ENCODE measurements at places on chromosomes 16 and 17.

GRCh38 chr17:49821916-49822315 is 26.0 kb downstream of the TAC4 start:
- DNase-seq = no peak

- DNase-seq = no peak
These were observed 105.1 kb downstream of the SDK2 start for GRCh38 chr17:73539166-73539565.

DNA sequence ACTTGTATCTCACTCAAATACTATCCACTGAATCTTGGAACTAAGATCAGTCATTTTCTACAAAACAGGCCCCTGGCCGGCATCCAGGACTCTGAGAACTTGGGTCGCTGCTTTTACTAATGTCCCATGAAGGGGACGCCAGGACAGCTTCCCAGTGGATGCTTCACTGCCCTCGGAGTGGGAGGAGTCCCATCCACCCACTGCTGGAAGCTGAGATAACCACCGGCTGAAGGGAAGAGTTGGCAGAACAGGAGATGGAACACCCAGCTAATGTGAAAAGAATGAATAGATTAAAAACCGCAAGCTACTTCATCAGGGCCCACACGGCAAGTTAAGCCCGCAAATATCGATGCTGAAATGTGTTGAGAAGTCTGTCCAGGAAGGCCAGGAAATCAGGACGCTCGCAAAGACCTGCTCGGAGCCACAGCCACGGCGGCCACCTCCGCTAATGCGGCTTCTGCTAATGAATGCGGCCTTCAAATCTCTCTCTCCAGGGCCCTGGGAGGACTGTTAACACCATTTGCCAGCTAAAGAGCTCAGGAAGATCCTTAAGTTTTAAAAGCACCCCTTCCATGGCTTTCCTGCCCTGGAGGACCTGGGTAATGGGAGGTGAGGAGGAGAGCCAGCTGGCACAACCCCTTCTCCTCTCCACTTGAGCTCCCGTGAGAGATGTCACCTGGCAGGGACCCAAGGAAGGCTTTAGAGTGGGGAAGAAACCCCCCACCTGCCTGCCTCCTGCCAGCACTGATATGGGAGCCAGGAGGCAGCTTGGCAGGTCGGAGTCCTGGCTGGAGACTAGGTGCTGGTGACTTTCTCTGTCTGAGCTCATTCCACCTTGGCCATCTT is 226.6 kb upstream of the RPL38 start:
- no peak for DNase-seq

DNA sequence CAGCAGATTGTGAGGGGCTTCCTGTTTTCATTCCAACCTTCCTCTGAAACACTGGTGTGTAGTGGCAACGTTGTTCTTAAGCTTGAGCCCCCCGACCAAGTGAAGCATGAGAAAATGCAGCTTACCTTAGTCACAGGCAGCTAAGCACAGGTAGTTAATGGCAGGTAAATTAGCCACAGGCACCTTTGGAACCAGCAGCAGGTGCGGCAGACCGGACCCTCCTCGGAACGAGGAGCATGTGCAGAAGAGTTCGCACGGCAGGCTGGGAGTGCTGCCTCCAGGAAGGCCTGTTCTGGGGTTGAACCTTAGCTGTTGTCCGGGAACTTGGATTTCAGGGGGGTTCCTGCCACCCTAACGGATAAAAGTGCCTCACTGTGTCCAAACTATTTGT is 7.2 kb upstream of the IRF8 start:
- DNase-seq = no peak

GRCh38 chr16:4612977-4613635 is 1.6 kb downstream of the UBALD1 start:
- no peak for DNase-seq

DNA sequence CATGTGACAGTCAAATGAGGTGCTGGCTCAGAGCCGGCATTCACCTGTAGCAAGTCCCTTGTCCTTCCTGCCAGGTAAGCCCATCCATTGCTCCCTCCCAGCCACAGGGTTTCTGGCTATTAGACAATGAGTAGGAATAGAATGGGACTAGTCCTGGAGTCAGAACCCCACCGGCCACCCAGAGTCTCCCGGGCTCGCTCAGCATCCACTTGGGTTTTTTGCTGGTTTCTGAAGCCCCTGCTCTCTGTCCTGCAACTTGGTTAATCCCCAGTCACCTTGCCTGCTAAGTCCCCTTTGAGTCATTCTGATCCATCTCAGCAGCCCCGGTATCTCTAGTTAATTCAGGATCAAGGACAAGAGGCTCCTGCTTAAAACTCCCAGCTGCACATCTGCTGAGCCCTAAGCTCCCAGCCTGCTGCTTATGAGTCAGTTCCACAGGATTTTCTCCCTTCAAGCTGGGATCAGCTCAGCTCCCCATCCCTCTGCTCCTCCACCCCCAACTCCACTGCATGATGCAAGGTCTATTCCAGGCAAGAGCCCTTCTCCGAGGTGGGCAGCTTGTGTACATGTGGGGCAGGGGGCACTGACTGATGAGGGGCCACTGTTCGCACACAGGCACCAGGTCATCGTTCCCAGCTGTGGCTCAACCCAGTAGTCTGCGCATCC is 19.9 kb upstream of the MRPS23 start:
- DNase-seq = no peak

- DNase-seq = peak; percentile 63
These were observed 701 bp downstream of the JMJD6 start for GRCh38 chr17:76725580-76726230.

DNA sequence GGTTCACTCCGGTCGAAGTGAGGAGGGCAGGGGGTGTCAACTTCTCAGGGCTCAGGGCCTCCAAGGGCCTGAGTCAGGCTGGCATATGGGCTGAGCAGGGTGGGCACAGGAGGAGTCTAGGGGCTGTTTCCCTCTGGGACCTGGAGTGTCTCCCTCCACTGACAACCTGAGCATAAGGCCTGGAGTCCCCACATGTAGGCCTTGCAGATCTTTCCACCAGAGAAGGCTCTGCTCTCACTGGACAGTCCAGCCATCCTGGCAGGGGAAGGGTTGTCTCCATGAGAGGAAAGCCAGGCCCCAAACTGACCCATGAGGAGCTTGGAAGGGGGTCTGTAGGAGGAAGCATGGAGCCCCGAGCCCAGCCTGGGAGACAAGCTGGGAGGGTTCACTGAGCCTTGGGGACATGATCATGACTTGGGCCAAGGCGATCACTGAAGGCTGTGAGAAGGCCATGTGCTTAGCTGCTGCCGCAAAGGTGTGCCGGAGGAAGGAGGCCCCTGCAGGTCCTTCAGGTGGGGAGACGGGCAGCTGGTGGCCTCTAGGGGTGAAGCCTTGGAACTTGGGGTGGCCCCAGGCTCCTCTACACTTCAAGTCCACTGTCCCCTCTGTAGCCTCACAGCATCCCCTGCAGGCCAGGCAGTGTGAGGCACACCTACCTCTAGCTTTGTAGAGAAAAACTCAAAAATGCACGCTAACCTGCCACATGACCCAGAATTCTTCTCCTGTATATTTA is 9.9 kb downstream of the CMTM2 start:
- DNase-seq = peak; percentile 42

- no peak for DNase-seq
These were observed 32.5 kb downstream of the IST1 start for GRCh38 chr16:71927787-71928186.

DNA sequence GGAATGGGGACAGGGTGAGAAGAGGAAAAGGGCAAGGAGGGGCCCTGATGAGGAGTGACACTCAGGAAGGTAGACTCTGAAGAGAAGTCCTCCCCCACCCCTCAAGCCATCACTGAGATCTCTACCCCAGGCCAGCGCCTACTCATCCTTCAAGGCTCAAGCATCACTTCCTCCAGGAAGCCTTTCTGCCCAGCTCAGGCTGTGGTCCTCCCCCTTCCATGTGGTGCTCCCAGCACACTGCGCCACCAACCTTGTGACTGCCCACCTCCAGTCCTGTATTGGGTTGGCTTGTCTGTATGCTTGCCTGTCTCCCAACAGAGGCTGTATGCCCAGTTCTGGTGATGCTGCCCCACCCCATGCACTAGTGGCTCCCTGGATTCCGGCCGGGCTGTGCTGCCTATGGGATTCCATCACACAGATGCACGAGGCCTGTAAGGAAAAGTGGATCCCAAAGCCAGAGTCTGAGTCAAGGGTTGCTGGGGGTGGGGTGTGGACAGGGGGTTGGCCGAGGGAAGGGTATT is 19.8 kb upstream of the ZFP90 start:
- no peak for DNase-seq

DNA sequence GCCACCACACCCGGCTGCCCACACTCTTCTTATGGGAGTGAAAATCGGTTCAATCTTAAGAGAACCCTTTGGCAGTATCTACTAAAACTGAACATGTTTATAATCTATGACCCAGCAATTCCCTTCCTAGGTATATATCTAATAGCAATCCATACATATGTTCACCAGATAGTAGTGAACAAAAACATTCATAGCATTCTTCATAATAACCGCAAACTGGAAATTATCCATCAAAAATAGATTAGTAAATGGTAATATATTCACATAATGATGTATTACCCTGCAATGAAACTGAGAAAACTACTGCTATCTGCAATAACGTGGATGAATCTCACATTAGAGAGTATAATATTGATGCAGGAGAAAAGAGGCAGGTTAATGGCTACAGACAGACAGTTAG is 23.1 kb downstream of the COPRS start:
- no peak for DNase-seq

DNA sequence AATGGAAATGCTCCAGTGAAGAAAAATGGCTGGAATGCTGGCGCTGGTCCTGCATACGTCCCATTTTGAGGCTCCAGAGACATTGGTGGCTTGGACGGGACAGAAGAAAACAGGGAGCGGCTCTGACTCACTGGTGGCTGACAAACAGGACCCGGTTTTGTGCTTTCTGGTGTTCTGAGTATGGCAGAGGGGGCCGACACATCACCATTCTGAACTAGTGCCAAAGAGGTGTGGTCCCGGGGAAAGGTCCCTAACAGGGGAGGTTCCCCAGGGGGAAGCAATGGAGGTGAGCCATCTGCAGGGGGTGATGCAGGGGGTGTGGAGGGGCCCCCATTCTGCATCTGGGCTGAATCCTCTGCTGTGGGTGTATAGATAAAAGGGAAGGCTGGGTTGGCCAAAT is 8.3 kb downstream of the ANKRD40 start:
- no peak for DNase-seq

GRCh38 chr16:53756275-53756996 is 52.5 kb downstream of the FTO start:
- no peak for DNase-seq

DNA sequence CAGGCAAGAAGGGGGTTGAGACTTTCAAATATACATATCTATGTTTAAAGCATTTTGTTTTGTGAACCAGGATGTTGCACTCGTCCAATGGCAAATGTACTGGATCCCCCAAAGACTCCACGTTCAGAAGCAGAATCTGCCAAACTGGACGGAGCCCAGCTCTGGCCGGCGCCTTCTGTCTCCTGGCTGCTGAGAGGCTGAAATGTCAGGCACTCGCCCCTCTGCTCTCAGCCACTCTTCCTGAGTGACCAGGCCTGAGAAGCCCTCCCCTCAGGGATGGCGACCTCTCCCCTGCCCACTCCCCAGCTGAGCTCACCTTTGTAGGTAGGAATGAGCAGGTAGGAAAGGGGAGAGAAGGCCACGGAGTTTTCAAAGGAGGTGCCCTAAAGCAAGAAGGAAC is 187.5 kb upstream of the FOXF1 start:
- no peak for DNase-seq

- DNase-seq = no peak
These were observed 169.0 kb upstream of the ZFHX3 start for GRCh38 chr16:73216932-73217331.

- DNase-seq = no peak
These were observed 535 bp upstream of the AURKB start for GRCh38 chr17:8210761-8211458.

DNA sequence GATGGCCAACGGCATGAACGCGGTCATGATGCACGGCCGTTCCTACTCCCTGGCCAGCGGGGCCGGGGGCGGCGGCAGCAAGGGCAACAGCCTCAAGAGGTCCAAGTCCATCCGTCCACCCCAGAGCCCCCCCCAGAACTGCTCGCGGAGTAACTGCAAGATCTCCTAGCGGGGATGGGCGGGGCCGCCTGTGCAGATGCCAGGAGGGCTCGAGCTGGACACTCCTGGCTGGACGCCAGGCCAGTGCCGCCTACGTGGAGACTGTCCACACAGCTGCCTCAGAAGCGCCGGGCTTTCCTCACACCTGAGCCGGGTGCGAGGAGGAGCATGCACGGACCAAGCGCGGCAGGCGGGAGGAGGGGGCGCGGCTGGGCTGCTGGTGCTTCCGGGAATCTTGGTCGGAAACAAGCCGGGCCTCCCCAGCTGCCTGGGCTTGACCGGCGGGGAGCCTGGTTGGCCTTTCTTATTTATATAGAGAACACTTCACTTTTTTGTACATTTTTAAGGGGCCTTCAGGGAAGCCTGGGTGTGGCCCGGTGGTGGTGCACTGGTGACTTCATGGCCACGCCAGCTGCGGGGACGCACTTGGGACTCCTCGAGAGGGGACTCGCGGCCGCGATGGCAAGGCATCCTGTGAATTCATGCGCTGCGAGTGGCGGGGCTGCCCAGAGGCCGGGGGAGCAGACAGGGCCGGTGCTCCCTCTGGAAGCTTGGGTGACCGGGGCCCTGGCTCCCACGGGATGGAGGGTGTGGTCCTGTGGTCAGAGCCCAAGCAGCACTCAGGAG is 3.1 kb upstream of the WFIKKN1 start:
- DNase-seq = no peak

DNA sequence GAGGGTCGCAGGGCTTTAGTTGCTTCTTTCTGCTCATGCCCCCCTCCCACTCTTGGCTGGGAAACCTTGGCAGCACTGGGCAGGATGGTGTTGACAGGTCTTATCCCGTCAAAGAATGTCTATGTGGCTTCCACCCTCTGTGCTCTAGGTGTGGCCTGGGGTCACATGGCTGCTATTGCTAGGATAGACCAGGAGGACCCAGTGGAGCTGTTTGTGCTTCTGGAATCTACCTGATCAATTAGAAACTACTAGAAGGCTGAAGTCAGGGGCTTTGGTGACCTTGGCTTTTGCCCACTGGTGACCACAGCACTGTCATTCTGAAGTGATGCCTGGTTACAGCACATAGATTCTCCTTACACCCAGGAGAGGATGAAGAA is 105.8 kb downstream of the CMIP start:
- no peak for DNase-seq

GRCh38 chr16:30084816-30085159 is 6.9 kb downstream of the TBX6 start:
- no peak for DNase-seq

- no peak for DNase-seq
These were observed 10.6 kb upstream of the SPNS2 start for GRCh38 chr17:4487820-4488716.

- no peak for DNase-seq
These were observed 43.6 kb upstream of the CACNG5 start for GRCh38 chr17:66791347-66791746.

DNA sequence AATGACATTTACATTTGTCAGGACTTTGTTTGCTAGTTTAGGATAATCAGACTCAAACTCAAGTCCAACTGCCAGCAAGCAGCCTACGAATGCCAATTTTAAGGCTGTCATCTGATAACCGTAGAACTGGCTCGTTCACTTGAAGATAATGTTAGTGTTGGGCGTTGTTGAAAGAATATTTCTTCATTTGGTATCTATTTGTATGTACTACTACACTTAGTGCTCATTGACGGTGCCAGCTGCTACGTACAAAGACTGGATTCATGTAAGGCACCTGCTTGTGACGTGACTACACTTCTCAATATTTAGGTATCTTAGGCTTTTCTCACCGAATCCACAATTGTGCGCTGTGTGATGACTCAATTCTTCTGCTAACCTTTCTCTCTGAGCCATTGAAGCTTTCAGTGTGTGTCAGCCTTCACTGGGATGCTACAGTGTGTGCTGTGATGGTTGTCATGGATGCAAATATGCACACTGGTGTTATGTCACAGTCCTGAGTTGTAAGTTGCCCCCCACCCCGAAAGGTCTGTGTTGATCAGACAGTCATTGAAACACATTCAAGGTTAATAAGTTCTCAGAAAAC is 5.7 kb downstream of the ATP2C2 start:
- no peak for DNase-seq
